ENCODE measurements at places on chromosomes 5 and 9.

DNA sequence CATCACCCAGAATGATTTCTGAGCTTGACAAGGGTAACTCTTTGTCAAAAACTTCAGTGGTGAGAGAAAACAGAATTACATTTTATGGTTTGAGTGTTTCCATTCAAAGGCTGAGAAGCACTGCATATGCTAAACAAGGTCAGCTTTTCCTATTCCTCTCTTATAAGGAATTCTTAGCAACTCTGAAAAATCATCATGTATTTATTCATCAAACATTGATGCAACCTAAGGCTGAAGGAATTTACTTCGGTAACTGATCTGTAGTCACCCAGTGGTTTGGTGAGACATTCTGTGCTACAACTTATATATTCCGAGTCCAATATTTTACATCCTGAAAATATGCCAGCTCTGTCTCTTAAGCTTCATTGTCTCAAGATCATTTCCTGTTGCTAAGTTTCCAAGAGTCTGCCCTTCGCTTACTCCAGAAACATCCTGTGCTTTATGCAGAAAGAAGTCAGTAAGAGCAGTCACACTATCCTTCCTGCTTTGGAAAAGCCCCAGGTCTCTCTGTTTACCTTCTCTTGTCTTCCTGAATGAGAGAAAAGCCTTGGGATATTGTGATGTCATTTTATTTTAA is 176.6 kb upstream of the TBCA start:
- DNase-seq: no peak

DNA sequence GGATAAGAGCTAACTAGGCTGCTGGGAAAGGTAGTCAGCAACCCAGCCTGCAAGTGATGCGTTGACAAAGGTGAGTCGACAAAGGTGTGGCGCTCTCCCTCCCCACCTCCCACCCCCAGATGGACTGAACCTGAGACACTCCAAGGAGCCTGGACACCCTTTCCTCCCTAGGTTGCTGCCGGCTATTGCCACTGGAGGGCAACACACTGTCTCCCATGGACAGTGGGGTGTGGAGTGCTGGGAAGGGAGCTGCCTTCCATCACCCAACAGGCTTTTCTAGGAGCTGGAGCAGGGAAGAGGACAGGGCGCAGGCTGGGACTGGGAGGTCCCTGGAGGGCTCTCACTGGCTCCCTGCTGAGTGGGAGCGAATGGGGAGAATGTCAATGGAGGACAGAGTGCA is 75.4 kb upstream of the ARAP3 start:
- no peak for DNase-seq

- DNase-seq: no peak
Measured at GRCh38 chr5:112549605-112550166, 130.6 kb upstream of the EPB41L4A start.

- DNase-seq: no peak
Measured at GRCh38 chr5:97089149-97089801, 53.1 kb downstream of the LIX1 start.

DNA sequence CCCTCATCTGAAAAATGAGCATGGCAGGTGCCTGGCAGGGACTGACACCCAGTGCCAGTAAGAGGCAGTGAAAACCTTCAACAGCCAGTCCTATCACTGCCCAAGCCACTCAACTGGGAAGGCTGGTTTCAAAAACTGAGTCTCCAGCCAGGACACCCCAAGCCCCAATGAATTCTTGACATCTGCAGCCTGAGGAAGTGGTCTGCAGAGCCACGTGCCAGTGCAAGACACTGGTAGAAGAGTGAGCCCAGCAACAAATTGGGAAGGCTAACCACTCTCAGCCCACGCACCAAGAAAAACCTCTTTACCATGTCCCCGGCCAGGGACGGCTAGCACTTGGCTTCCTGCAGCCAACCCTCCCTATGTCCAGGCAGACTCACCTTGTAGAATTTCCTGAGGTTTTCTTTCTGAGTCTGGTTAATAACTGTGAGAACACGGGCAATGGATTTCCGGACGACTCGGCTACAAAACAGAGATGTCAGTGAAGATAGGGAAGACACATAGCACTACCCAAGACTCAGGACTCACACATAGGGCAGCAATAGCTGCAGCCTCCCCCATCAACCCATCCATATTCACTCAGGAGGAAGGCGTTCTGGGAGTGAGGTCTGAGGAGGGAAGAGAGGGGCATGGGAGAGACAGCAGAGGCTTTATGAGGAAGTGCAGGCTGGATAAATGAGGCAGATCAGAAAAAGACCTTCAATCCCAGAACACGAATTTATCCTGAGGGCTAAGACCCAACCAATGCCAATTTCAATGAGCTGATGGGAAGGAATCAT is 1.8 kb downstream of the RPL35 start:
- DNase-seq: no peak

GRCh38 chr9:36471359-36471758 is 71.3 kb upstream of the RNF38 start:
- DNase-seq: no peak

DNA sequence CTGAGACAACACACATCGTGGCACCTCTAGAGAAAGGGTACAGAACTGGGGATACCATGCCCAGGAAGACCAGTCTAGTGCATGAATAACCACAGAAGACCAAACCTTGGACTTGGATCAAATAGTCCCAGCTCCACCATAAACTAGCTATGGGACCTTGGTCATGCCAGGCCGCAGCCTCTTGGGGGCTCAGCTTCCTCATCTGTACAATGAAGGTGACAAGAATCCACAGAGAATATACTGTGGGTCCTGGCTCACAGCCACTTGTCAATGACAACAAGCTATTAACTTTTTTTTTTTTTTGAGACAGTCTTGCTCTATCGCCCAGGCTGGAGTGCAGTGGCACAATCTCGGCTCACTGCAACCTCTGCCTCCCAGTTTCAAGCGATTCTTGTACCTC is 3.9 kb downstream of the KYAT1 start:
- no peak for DNase-seq

- DNase-seq: peak; percentile 25
Measured at GRCh38 chr5:149358294-149358651, 427 bp downstream of the PCYOX1L start.

GRCh38 chr5:139660923-139661814 is 13.0 kb downstream of the CXXC5 start:
- no peak for DNase-seq

DNA sequence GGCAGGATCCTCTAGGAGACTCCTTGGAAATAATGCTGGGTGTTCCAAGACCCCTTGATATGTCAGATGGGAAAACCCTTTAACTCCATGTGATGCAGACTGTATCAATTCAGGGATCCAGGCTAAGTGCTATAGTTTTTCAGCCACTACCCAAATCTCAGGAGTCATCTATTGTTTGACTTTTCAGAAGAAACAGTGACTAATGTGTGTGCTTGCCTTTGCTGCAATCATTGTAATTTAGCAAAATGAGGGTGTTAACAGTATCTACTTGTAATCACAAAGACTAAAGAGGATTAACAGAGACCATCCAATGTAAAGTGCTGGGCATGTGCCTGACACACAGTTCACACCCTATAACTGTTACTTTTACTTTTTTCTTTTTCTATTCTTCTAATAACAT is 309.6 kb upstream of the RFX3 start:
- DNase-seq: no peak

- DNase-seq: no peak
Measured at GRCh38 chr9:105541838-105542237, 16.1 kb upstream of the FKTN start.

DNA sequence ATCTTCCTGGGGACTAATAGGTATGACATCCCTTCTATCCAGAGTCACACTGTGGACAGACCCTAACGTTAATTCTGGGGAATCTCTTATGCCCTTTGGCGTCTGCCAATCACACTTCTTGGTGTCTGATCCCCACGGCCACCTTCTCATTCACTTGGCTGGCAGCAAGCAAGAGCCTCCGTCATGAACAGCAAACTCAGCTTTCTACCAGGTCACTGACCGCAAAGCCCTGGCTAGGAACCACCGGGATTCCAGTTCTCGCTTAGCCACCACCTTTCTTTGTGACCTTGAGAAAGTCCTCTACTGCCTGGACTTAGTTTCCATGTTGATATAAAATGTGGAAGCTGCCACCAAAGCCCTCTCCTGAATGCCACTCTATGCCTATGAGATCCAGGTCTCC is 67.7 kb upstream of the FCN1 start:
- no peak for DNase-seq

GRCh38 chr9:20722221-20722620 is 38.2 kb downstream of the FOCAD start:
- DNase-seq: no peak

DNA sequence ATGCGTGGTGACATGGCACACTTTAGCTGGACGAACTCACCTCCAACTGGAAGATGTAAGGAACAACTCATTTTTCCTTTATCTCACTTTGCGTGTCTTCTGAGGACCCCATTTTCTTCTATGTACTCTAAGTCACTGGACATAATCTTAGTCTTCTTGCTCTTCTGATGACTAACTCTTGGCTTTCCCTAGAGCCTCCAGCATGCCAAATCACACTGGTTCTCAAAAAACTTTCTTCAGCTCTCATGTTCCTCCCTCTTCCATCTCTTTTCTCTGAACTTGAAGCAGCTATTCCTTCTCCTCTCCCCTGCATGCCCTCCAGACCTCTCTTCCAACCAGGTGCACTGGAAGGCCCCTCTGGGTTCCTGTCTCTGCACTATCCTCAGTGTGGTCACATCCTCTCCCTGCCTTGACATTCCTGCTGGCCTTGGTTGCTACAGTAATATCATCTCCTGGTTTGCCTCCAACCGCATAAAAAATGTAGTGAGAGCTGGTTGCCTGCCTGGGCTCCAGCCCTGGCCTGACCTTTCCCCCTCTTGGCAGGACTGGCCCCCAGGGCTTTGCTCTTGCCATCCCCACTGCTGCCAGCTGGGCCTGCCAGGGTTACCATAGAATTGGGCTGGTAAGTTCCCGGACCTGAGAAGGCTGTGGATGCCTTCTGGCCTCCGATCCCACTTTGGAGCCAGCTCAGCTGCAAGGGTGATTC is 44.8 kb upstream of the BNC2 start:
- DNase-seq: no peak

DNA sequence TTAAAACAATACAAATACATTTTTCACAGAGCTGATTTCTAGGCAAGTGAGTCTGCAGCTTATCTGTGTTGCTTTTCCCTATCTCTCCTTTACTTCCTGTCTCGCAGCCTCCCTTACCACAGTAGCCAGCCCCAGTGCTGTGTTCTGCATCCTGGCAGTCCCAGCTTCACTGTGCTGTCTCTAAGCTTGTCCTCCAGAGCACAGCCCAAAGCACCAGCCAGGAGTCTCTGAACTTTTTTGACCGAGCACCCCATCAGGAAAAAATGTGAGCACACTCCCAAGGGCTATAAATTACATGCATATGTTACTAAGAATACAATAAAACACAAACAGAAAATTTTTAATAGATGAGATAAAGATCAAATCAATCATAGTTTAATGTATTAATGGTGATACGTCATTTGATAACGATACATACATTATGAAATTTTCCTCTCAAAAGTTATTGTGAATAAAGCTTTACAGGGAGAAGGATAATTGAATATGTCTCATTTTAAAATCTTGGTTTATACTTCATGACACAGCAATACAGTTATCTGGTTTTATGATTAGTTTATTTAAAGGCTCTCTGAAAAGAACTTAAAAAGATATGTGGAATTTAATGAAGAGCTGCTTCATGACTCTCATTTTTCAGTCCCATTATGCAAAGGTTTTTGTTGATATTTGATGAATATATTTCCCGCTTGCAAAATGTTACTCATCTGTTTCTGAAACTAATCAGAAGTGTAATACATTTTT is 7.3 kb upstream of the RHOBTB3 start:
- DNase-seq: no peak

- DNase-seq: no peak
Measured at GRCh38 chr9:105539452-105539851, 18.5 kb upstream of the FKTN start.

DNA sequence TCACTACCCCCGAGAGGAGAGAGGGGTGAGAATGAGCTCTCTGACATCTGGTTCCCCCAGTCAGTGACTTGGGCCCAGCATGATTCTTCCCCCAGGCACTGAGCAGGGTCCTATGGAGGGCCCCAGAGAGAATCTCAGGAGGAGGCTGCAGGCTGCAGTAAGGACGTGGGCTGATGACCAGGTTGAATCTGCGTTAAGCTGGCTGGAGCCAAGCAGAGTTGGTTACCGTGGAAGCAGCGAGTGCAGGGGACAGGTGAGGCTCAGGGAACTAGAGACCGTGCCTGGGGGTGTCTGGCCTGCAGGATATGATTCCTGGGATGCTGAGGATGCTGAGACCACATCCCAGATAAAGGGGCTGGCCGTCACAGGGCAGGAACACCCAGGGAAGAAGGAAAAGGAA is 314.3 kb upstream of the IRX1 start:
- no peak for DNase-seq

GRCh38 chr9:111023128-111023527 is 15.1 kb downstream of the LPAR1 start:
- no peak for DNase-seq

DNA sequence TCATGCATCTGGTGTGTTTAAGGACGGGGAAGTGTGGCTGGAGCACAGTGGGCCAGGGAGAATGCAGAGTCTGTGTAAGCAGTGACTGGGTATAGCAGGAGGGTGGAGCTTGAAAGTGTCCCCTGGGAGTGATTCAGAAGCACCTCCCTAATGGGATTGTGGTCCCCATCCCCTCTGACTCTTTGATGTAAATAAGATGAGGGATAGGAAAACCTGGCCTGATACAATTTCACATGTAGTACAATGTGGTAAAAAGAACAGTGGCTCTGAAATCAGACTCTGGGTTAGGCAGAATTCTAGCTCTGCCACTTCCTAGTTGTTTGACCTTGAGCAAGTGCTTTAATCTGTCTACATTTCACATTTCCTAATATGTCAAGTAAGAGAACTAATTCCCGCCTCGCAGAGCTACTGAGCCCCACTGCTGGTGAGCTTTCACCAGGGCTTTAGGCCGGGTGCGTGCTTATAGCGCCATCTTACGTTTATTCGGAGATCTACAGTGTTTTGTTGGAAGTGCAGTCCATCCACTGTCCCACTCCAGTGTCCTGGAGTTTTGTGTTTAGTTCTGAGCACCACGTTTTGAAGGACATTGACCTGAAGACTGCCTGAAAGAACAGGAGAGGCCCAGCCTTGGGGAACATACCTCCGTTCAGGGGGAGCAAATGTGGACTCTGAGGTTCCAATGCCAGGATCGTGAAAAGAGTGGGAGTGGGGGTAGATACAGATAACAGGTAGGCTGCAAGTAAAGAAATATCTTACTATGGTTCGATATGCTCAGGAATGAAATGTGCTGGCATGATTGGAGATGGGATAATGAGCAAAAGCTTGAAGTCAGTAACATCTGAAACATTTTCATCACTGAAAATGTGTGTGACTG is 51.2 kb upstream of the TESK1 start:
- peak; percentile 5 for DNase-seq
